ENCODE measurements at places on chromosomes 3 and 15. TPM values are rescaled to one million over a fixed set of nuclear protein-coding genes. Genes with fewer than 3 reads are reported as not detected.

The VEPH1 gene
- 23.2 TPM for total RNA-seq

The SERINC4 gene
- total RNA-seq: not detected

The BTLA gene
- total RNA-seq: 0.36 TPM

The MAPK6 gene
- total RNA-seq: 86.9 TPM

The CCDC13 gene
- total RNA-seq: 0.72 TPM

The SPATA16 gene
- not detected for total RNA-seq

Data from osteoblast (primary cell).